AML-193 (cell line): ENCODE measurements at places on chromosomes 2 and 18.

DNA sequence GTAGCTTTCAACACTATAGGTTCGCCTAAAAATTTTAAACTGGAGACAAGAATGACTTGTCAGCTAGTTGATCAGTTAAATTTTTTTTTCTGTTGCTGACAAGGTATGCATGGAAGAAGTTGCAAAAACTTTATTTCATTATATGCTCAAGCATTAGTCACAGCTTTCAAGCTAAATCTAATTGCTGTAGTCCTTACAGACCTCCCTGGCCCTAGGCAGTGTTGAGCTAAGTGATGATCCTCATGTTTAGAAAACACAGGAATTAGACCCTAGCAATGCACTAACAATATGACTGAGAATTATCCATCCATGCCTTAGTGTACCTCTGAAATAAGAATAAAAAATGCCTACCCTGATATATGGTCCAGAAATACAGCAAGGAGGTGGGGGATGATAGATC lies 253.4 kb downstream of the SP3 start:
- DNase-seq: no peak

GRCh38 chr2:239506101-239506857 lies 105.5 kb upstream of the HDAC4 start:
- DNase-seq: no peak

DNA sequence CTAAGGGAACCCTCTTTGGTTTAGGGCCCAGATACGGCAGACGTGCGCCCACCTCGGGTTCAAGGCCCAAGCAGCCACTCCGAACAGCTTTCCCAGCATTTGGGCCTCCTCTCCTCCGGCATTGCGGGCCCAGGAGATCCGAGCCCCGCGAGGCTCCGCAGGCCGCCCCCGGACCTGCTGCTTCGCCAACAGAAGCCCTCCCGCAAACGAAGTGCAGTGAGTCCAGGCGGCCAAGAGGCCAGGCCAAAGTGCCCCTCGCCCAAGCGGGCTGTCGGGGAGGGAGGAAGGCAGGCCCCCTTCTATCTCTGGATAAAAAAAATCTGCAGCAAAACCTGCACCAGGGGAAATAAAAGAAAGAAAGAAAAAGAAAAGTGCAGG lies 6.0 kb downstream of the EN1 start:
- no peak for DNase-seq

DNA sequence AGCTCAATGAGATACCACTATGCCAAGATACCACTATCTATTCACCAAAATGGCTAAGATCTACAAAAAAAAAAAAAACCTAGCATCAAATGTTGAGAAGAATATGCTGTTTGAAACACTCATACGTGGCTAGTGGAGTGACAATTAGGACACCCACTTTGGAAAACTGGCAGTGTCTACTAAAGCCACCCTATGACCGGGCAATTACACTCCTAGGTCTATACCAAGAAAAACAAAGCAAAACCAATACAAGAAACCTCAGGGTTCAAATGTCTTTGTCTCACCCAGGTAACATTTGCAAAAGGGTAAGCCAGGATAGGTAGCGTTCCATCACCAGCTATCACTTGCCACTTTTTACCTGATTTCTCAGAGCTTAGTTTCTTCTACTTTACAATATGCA lies 123.6 kb upstream of the CAB39 start:
- DNase-seq: no peak

- DNase-seq: no peak
Measured at GRCh38 chr2:2015646-2016045, 271.3 kb upstream of the PXDN start.

- no peak for DNase-seq
Measured at GRCh38 chr2:147632198-147632597, 212.6 kb upstream of the ACVR2A start.

DNA sequence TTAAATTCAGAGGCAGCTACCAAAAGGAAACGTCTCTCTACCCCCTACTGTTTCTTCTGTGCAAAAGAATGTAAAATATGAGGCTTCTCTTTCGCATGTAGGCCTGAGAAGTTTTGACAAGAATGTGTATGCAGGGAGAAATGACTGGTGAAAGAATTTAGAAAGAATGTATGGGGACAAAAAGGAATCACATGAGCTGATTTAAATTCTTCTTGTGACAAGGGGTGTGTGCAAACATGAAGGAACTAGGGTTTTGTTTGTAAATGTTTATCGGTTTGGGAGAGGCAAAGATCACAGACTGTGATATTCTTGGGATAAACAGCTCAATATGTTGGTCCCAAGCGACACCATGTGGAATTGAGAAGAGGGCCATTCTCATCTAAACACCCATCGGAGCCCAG lies 345.2 kb upstream of the VRK2 start:
- DNase-seq: no peak
